Stimulated activated CD4-positive, alpha-beta T cell treated with anti-CD3 and anti-CD28 coated beads, Interleukin-1b, Interleukin-23, amount 100 ng/mL, for 1 hour (primary cell): ENCODE measurements at places on chromosomes 13 and 19.

- peak; percentile 48 for DNase-seq
Measured at GRCh38 chr19:8654591-8655339, 24.3 kb downstream of the NFILZ start.

GRCh38 chr13:111171629-111172028 is 56.5 kb downstream of the ARHGEF7 start:
- DNase-seq: no peak

DNA sequence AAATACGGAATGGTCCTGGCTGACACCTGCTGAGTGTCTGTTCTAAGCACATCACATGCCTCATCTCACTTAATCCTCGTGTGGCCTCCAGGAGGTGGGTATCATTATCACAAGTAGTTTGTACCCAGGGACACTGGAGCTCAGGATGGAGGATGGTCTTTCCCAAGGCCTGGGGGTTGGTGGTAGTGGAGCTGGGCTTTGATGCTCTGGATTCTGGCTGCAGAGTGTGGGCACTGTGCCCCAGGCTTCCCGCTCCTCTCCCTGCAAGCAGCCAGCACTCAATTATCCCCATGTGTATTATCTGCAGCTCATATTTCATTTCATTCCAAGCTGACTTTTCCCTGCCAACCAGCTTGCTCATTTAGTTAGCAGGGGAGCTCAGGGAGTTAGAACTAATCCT is 52.1 kb downstream of the SIAH3 start:
- no peak for DNase-seq

GRCh38 chr13:114234645-114235421 is at the start of gene CDC16:
TSS of gene CDC16 (plus strand) at chr13:114234897. CDS start at chr13:114235085, 188 bp downstream.
- DNase-seq: peak; percentile 44

- DNase-seq: no peak
Measured at GRCh38 chr19:2578391-2578890, 102.5 kb downstream of the GADD45B start.

DNA sequence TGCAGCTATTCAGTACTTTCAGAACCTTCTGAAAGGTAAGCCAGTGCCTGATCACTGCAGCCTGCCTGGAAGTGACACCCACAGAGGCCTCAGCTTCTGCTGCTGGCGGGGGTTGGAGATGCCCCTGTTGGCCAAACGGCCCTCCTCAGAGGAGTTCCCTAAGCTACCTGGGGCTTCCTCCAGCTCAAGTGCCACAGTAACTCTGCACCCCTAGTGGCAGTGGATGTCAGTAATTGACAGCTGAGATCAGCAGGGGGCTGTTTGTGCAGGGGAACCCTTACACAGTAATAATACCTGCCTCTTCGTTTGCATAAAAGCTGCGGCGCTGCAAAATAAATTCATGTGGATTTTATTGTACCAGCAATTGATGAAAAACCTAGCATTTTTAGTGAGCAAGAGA is 28.9 kb downstream of the TDRD12 start:
- no peak for DNase-seq

DNA sequence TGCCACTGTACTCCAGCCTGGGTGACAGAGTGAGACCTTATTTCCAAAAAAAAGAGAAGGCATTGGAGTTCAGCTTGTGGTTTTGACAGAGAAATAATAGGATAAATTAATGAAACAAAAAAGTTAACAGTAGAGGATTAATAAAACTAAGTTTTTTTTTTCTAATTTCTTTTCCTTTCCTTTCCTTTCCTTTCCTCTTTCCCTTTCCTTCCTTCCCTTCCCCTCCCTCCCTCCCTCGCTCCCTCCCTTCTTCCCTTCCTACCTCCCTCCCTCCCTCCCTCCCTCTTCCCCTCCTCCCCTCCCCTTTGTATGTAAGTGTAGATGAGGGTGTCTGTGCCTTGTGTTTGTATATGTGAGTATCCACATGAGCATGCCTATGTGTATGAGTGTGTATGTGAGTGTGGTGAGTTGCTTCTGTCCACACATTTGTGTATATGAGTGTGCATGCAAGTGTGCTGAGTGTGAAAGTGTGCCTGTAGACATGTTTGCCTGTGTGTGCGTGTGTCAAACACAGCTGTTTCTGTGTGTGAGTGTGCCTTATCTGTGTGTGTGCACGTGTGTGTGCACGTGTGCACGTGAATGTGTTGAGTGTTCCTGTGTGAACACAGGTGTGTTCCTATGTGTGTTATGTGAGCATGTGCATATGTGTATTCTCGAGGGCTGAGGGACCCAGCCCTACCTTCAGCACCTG is 12.5 kb upstream of the MZF1 start:
- no peak for DNase-seq

GRCh38 chr13:113272701-113273181 is 24.3 kb upstream of the LAMP1 start:
- no peak for DNase-seq

- no peak for DNase-seq
Measured at GRCh38 chr13:110276553-110276950, 30.4 kb downstream of the COL4A1 start.

DNA sequence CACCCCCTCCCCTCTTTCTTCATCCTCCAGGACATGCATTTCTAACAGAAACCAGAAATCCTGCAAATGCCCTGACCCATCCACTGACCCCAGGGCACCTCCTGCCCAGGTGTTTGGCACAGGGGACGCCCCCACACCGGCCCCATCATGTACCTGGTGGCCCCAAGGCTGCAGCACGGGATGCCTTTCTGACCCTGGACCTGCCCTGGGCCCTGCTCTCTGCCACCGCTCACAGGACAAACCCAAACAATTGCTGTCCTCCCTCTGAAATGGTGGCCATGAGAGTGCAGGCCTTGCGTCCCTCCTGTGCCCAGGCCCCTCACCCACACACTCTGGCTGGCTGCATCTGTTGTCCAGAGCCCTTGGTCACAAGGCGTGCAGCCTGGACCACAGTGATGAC is 12.1 kb downstream of the SCGB2B2 start:
- no peak for DNase-seq

GRCh38 chr13:94280845-94281244 is 198.6 kb downstream of the DCT start:
- no peak for DNase-seq

GRCh38 chr19:51743405-51743804 is 8.3 kb downstream of the FPR1 start:
- DNase-seq: no peak

GRCh38 chr19:49655570-49656455 is 9.8 kb downstream of the IRF3 start:
- no peak for DNase-seq

- DNase-seq: no peak
Measured at GRCh38 chr19:45051929-45052579, 13.2 kb downstream of the CLASRP start.

GRCh38 chr13:30751183-30751933 is 16.0 kb downstream of the ALOX5AP start:
- no peak for DNase-seq

DNA sequence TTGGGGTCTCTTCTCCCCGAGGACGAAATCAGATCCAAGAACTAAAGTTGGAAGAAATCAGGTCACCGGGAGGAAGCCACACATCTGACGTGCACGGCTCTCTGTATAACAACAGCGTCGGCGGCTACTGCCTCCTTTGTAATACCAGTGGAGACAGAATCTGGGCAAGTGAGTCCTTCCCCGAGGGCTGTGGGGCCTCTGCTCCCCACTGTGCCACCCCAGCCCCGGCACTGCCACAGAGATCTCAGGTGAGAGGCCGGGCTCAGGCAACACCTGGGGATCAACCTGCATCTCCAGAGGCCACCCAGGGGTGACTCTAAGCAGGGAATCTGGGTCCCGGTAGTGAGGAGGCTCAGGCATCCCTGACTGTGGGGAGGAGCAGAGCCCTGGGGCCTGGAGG is 33.7 kb upstream of the C13orf46 start:
- DNase-seq: no peak

DNA sequence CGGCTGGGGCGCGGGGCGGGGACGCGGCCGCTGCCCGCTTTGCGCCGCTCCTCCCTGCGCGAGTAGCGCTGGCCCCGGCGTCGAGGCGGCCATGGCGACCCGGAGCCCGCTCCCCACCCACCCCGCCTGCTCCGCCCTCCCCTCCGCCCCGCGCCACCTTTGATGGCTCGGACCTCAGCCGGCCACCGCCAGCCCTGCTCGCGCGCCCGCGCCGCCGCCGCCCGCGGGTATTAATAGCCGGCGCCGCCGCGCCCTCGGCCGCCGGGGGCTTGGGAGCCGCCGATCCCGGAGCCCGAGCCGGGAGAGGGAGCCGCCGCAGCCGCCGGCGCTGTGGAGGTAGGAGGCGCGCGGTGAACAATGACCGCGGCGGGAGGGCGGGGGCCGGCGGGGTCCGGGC is 261 bp downstream of the FARP1 start:
- no peak for DNase-seq

DNA sequence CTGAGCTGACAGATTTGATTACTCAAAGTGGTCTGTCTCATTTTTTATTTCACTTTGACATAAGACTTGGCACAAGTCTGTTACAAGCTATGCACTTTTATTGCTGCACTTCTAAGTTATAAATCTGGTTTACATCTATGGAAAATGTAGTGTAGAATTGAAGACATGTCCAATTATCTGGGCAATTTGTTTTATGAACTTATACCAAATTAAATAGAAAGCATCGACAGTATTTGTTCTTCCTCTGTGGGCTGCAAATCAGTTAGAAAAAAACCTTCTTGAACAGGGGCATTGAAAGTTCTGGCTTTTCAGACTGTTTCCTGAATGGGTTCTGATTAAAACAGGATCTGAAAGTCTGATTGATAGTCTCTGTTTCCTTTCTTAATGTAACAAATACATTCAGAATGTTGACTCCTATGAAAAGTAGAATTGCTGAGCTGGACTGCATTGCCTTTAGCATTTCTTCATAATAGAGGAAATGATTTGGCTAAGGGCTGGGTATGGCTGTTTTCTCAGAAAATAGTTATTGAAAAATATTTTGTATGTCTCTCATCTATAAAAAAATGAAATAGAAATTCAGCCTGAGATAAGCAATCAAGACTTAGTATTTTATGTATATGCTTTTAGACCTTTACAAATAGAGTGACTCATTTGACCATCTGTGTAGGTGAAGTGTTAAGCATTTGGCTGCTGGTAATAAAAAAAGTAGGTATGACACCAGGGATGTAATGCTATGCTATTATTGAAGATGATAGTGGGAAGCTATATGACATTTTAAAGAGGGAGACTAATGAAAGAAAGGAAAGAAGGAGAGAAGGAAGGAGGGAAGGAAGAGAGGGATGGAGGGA is 210.9 kb upstream of the SPRY2 start:
- no peak for DNase-seq

DNA sequence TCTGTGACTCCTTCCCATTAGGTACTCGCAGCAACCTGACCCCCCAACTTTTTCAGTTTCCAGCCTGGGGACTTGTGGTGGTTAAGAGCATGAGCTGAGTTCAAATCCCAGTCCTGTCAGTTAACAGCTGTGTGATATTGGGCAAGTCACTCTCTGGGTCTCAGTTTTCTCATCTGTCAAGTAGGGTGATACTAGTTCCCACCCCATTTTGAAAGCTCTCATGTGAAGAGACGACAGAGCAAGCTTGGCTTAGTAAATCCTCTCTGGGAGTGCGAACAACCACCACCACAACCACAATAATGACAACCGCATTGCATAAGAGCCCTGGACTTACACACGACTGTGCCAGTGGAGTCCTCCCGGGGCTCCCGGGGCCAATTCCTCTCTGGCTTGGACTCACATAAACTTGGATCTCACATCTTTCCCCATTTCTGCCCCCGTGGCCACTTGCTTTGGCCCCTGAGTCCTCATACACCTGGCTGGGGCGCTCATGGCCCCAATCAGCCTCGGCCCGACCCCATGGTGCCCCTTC is 454 bp downstream of the BLVRB start:
- no peak for DNase-seq

DNA sequence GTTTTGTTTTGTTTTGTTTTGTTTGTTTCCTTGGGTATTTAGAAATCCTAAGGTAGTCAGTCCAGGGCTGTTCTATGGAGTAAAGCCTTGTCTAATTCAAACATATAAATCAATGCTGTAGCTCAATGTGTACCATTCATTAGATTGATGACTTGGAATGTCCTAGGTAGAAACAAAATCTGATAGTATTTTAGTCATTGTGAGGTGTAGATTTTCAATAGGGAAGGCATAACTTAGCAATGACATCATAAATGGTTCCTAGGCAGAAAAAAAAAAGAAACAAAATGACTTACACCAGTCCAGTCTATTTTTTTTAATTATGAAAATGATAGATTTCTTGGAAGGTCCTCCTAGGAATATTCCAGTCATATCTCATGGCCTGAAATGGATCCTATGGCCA is 189.9 kb downstream of the SPRY2 start:
- no peak for DNase-seq

DNA sequence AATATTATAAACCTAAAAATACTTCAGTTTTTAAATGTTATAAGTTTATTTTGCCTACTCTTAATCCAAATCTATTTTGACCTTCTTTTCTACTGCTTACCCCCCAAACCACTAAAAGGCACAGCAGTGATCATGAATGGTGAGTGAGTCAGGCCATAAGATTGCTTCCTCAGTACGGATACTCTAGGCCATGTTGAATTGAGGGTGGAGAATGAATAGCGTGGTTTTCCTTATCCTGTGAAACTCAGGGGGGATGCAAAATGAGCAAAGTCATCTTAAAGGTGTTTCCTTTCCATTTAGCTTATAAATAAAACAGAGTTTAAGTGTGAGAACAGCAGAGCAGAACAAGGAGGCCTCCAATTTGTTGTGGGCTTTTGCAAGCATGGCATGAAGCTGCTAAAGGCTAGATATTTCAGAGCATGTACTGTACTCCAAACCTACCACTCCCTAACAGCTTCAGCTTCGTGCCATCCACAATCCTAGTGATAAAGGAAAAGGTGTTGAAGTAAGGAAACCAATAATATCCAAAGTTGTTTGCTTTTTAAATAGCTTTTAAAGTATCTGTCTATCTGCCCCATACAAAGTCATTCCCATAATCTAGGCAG is 25.0 kb downstream of the SERPINE3 start:
- DNase-seq: no peak
